ENCODE measurements at places on chromosomes 2 and 18. TPM values are rescaled to one million over a fixed set of nuclear protein-coding genes. Genes with fewer than 3 reads are reported as not detected.
A peak's percentile ranks its signal among the peaks of the same experiment; 100 is the strongest.

Gene IL36G
- not detected for total RNA-seq

Gene MAL
- total RNA-seq: 210 TPM

Gene TGFA
- not detected for total RNA-seq

Gene ATP8B1
- total RNA-seq: not detected

Gene EDAR
- total RNA-seq: not detected

Gene HYCC2
- 27.9 TPM for total RNA-seq

Gene STK17B
- total RNA-seq: 365 TPM

Gene DNER
- total RNA-seq: not detected

- peaks cover 74% of the 10 kb centered on the region for H3K27me3 ChIP-seq
- DNase-seq: peak; percentile 9
- peaks cover 8% of the 10 kb centered on the region for H3K4me1 ChIP-seq
These were observed 3.2 kb downstream of the GLI2 start for GRCh38 chr2:120738786-120739437.

DNA sequence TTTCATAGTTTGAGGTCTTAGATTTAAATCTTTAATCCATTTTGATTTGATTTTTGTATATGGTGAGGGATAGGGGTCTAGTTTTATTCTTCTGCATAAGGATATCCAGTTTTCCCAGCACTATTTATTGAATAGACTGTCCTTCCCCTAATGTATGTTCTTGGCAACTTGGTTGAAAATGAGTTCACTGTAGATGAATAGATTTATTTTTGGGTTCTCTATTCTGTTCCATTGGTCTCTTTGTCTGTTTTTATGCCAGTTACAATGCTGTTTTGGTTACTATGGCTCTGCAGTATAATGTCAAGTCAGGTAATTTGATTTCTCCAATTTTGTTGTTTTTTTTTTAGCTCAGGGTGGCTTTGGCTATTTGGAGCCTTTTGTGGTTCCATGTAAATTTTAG is 5.9 kb downstream of the FAM171B start:
- H3K36me3 ChIP-seq: no peaks in the 10 kb centered on the region
- H3K27ac ChIP-seq: no peak overlapping the region
- peaks cover 40% of the 10 kb centered on the region for H3K27me3 ChIP-seq

DNA sequence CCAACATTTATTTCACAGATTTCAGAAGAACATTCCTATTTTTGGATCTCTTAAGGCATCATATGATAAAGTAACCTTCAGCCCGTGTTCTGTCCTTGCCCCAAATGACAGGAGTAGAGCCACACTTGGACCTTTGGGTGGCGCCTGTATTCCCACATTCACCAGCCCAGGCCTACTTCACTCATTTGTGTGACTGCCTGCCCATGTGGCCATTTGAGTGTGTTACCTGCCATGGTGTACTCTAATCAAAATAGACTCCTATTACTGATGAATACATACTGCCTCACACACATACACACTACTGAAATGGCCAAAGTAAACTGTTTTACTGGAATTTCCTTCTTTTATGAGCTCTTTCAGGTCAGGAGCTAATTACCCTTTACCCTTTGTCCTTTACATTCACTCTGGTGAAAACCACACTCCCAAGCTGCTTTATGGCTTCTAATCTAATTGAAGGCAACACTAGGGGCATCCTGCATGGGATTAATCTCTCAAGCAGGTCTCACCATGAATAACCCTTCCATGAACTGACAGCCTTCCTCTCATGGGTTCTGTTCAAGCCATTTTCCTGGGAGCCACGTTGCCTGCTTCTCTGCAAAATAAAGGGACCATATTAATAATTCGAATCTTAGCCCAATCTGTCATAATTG is 271.0 kb upstream of the GALNT5 start:
- no peaks in the 10 kb centered on the region for H3K27me3 ChIP-seq
- no peak overlapping the region for H3K27ac ChIP-seq
- no peak for DNase-seq
- no peak overlapping the region for H3K4me3 ChIP-seq

GRCh38 chr2:234291765-234292204 is 205.1 kb downstream of the ARL4C start:
- peak overlapping the region; percentile 100 for H3K27ac ChIP-seq
- H3K27me3 ChIP-seq: no peaks in the 10 kb centered on the region
- peak; percentile 75 for DNase-seq

DNA sequence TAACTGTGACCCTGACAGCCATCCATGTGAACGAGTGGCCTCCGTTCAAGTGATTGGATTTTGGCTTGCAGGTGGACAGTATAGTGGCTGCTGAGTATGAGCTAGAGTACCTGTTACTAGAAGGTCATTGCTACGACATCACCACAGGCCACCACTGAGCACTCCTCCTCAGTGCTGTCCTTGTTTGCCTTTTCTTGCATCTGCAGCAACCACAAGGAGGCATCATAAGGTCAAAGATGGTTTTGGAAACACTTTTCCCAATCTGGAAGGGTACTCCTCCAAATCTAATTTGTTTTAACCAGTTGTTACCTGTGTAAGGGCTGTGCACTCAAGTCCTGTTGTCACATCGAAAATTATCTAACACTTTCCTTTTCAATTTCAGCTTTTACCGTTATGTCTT is 81.2 kb downstream of the UGGT1 start:
- peaks cover 12% of the 10 kb centered on the region for H3K4me1 ChIP-seq
- no peaks in the 10 kb centered on the region for H3K27me3 ChIP-seq
- DNase-seq: no peak
- no peak overlapping the region for H3K27ac ChIP-seq
- H3K4me3 ChIP-seq: no peak overlapping the region

- H3K27ac ChIP-seq: peak overlapping the region; percentile 93
- H3K36me3 ChIP-seq: peaks cover 19% of the 10 kb centered on the region
- H3K4me1 ChIP-seq: peaks cover 48% of the 10 kb centered on the region
- peak; percentile 52 for DNase-seq
- H3K4me3 ChIP-seq: peak overlapping the region; percentile 91
These were observed 615 bp downstream of the GORASP2 start for GRCh38 chr2:170929686-170930050.

GRCh38 chr2:88069117-88069516 is 1.5 kb downstream of the SMYD1 start:
- H3K4me1 ChIP-seq: no peaks in the 10 kb centered on the region
- H3K36me3 ChIP-seq: no peaks in the 10 kb centered on the region
- H3K27ac ChIP-seq: no peak overlapping the region
- no peak for DNase-seq
- H3K27me3 ChIP-seq: peaks cover 5% of the 10 kb centered on the region
- no peak overlapping the region for H3K4me3 ChIP-seq

- no peaks in the 10 kb centered on the region for H3K27me3 ChIP-seq
- H3K27ac ChIP-seq: no peak overlapping the region
- no peak for DNase-seq
- peaks cover 3% of the 10 kb centered on the region for H3K4me1 ChIP-seq
These were observed 21.9 kb downstream of the GALNT3 start for GRCh38 chr2:165772183-165772582.

DNA sequence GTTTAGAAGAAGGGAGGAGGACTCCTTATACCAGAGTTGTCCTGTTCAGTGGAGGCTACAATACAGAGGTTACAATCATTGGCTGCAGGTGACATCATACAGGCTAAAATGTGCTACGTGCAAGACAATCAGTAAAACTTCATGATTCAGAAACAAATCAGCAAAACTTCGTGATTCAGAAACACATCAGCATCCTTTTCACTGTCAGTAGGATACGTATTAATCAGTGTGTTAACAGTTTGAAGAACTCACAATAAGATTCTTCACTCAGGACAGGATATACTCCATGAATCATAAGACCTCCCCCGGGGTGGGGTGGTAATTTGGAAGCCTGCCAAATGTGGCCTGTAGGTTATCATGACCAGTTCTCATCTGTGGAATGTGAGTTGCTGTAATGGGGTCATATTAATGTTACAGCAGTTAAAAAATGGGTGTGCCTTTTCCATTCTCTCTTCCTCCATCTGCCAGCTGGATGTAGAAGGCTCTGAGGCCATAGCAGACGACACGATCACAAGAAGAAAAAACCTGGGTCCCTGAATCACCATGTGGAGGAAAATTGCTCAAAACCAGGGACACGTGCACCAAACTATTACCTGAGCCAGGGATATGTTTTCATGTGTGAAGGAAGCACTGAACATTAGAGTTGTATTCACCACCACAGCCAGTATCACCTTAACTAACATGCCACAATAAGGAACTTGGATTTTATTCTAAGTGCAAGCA is 134.8 kb upstream of the CREB1 start:
- H3K27me3 ChIP-seq: peaks cover 2% of the 10 kb centered on the region
- H3K4me1 ChIP-seq: peaks cover 12% of the 10 kb centered on the region
- H3K4me3 ChIP-seq: no peak overlapping the region
- peak overlapping the region; percentile 71 for H3K27ac ChIP-seq
- DNase-seq: peak; percentile 55

DNA sequence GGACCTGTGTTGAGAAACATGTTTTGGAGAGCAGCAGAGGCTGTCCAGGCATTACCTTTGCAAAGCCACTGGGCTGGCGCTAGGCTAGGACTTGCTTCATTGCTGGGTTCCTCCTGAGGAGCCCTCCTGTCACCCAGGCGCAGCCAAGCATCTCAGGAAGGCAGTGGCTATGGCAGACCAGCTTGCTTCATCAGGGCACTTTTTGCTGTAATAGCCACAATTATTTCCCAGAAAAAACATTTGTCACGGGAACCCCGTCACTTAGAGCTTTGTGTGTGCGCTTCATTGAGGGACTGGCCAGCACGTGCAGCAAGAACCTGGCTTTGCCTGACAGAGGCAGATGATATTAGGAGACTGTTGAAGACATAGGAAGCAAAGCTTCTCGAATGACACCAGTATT is 36.4 kb downstream of the SLC20A1 start:
- H3K4me3 ChIP-seq: no peak overlapping the region
- no peaks in the 10 kb centered on the region for H3K36me3 ChIP-seq
- no peaks in the 10 kb centered on the region for H3K27me3 ChIP-seq
- peaks cover 33% of the 10 kb centered on the region for H3K4me1 ChIP-seq

DNA sequence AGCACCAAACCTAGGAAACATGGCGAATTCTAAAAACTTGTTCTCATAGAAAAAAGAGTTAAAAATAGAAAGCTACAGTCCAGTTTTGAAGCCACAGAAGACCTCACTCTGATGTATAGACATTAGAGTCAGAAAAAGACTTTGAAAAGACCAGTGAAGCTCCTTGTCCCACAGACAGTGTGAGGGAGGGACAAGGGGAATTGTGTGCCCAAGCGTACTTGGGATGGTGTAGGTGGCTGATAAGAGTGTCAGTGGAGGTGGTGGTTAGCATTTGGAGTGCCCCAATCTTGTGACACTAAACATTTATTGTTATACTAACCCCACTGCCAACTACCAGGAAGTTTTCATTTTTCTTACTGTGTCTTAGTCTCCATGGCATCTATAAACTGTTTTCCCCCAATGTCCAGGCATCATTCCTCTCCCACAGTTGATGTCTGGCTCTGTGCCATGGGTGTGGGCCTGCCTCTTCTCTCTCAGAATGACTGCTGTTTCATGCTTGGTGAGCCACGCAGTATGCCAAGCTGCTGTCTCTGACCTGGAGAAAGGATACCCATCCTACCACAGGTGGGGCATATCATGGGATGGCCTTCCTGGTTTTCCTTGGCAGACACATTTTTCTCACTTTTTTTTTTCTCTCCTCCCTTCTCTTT is 161.4 kb downstream of the RPIA start:
- H3K27me3 ChIP-seq: peaks cover 32% of the 10 kb centered on the region
- H3K36me3 ChIP-seq: no peaks in the 10 kb centered on the region
- H3K27ac ChIP-seq: no peak overlapping the region
- H3K4me3 ChIP-seq: no peak overlapping the region
- no peak for DNase-seq

DNA sequence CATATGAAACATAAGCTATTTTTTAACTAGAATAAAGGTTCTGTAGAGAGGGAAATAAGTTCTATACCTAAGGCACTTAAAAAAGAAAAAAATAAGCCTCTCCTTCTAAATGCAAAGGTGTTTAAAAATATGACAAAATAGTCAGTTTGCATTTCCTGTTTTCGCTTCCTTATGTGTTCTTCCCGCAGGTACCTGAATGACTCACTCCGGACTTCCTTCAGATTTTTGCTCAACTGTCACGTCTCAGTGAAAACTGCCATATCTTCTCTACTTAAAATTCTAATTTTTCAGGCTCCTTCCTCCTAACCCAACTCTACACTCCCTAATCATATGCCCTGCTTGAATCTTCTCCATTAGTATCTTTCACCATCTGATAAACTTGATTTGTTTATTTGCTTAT is 1333.1 kb downstream of the LRP1B start:
- no peak for DNase-seq
- no peaks in the 10 kb centered on the region for H3K4me1 ChIP-seq
- no peak overlapping the region for H3K27ac ChIP-seq
- no peaks in the 10 kb centered on the region for H3K36me3 ChIP-seq
- no peaks in the 10 kb centered on the region for H3K27me3 ChIP-seq

All from activated CD4-positive, alpha-beta memory T cell treated with anti-CD3 and anti-CD28 coated beads, Interleukin-2, amount 10 ng/mL, durations not matched to agents 7 days and 5 days (primary cell).